Hepatocyte (in vitro differentiated cells): ENCODE measurements at places on chromosomes 7 and 10. TPM values are rescaled to one million over a fixed set of nuclear protein-coding genes. Genes with fewer than 3 reads are reported as not detected.

INTS15 gene
- total RNA-seq, result 21.4 and 23.1 TPM in 2 replicates

GRM3 gene
- total RNA-seq, result 0.03 TPM in 1 of 2 replicates, not detected in the other

PPP1R3C gene
- total RNA-seq, result 45.0 and 65.7 TPM in 2 replicates

COPG2 gene
- 41.0 and 41.9 TPM in 2 replicates for total RNA-seq

MYO1G gene
- 0.03 TPM in 1 of 2 replicates, not detected in the other for total RNA-seq

MYL7 gene
- 0.36 and 5.2 TPM in 2 replicates for total RNA-seq

PBLD gene
- 37.0 and 42.2 TPM in 2 replicates for total RNA-seq

UNCX gene
- not detected in 2 replicates for total RNA-seq

STAG3 gene
- 0.20 and 1.0 TPM in 2 replicates for total RNA-seq

DNA sequence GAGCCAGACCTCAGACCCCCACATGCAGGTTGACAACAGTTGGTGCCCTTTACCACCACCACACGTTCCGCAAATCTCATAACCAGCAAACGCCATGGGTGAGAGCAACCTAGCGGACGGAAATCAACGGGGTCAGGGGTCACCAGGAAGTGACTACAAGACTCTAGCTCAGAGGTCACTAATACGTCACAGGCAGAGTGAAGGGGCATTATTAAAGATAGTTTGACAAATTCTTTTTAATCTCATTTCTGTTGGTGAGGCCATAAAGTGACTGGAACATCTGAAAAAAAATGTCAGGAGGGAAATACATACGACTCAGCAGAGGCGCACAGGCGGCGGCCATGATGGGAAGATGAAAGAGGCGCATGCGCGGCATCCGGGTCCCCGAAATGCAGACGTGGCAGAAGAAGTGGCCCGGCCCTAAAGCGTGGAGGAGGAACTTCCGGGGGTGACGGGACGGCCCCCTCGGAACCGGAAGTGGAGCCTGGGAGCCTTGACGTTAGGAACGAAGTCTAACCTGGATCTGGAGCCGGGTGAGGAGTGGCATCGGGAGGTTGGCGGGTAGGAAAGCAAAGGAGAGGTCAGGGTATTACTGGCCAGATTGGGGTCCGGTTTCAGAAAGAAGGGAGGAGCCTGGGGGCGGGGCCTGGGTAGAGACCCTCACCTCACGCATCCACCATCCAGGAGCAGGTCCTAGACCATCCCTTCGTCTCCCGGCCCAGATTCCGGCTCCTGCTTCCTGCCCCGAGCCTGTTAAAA lies at the start of gene SEC24C:
SEC24C (plus strand) TSS at position 468 of the 759 bp plus-strand sequence. CDS start 2,461 bp downstream, outside the sequence.
- peak within 1 kb of the TSS; percentile 72 for H3K4me3 ChIP-seq
- H3K4me1 ChIP-seq, result peaks cover 19% of the 10 kb centered on the region
- no peaks in the 10 kb centered on the region for H3K36me3 ChIP-seq
- peak; percentile 98 for DNase-seq
- peak within 1 kb of the TSS; percentile 97 for H3K27ac ChIP-seq
- no peaks in the 10 kb centered on the region for H3K27me3 ChIP-seq

GRCh38 chr10:4704034-4704545 lies 121.9 kb upstream of the AKR1E2 start:
- H3K4me3 ChIP-seq, result no peak overlapping the region
- no peaks in the 10 kb centered on the region for H3K27me3 ChIP-seq
- H3K27ac ChIP-seq, result no peak overlapping the region
- no peaks in the 10 kb centered on the region for H3K36me3 ChIP-seq

DNA sequence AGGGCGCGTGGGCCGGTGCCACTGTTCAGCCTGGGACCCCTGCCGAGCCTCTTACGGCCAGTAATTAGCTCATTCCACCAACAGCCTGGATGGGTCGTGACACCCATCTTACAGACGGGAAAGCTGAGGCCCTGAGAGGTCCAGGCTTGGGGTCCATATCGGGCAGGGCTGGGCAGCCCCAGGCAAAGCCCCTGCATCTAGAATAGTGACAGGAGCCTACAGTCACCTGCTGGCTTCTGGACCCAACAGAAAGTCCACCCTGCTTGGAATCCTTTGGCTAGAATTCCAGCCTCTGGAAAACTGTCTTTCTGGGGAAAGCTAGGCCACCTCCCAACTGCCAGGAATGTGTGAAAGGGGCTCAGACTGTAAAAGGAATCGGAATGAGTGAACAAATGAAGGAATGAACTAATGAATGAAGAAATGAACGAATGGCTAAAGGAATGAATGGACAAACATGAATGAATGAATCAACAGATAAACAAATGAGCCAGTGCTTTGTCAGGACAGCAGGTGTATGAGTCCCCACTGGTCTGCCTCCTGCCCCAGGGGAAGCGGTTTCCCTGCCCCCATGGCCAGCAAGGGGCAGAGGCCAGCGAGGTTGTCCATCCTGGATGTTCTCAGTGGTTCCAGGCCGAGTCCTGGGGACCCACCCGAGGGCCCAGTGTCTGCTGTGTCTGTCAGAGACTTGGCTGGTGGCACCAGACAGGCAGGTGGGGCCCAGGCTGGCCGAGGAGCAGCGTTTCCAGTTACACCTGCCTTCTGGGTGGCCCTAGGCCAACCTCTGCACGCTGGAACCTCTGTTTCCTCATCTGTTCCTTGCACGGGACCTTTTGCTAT lies 24.1 kb upstream of the PDGFA start:
- peaks cover 28% of the 10 kb centered on the region for H3K4me1 ChIP-seq
- no peak overlapping the region for H3K4me3 ChIP-seq
- no peaks in the 10 kb centered on the region for H3K27me3 ChIP-seq

DNA sequence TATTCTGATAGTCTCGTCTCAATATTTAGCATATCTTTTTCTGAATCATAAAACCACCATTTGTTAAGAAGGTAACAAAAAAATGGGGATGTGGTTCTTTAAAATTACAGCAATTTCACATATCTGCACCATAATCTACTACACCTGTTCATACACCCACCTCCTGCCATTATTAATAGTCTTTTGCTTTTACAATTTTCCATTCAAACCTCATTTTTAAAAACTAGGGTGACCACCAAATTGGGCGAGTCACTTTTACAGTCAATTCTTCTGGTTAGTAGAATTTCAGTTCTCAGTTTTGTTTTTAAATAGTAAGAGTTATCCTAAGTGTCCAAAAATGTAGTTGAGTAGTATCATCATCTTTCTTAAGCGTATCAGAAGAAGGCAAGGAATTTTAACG lies 48.4 kb upstream of the GSAP start:
- H3K27ac ChIP-seq, result no peak overlapping the region
- no peak for DNase-seq
- H3K4me1 ChIP-seq, result no peaks in the 10 kb centered on the region
- no peaks in the 10 kb centered on the region for H3K27me3 ChIP-seq

GRCh38 chr7:102834999-102835398 lies 77.8 kb upstream of the LRRC17 start:
- H3K36me3 ChIP-seq, result no peaks in the 10 kb centered on the region
- H3K27me3 ChIP-seq, result no peaks in the 10 kb centered on the region
- no peak overlapping the region for H3K4me3 ChIP-seq
- H3K27ac ChIP-seq, result peak overlapping the region; percentile 36

- no peak overlapping the region for H3K4me3 ChIP-seq
- H3K27me3 ChIP-seq, result no peaks in the 10 kb centered on the region
- no peaks in the 10 kb centered on the region for H3K36me3 ChIP-seq
- H3K27ac ChIP-seq, result no peak overlapping the region
Measured at GRCh38 chr10:97898429-97898828, 48.8 kb downstream of the GOLGA7B start.

- H3K4me3 ChIP-seq, result no peak overlapping the region
- no peaks in the 10 kb centered on the region for H3K27me3 ChIP-seq
- H3K4me1 ChIP-seq, result no peaks in the 10 kb centered on the region
Measured at GRCh38 chr7:144489504-144489903, 86.0 kb upstream of the NOBOX start.

- H3K4me1 ChIP-seq, result no peaks in the 10 kb centered on the region
- no peak overlapping the region for H3K27ac ChIP-seq
- no peaks in the 10 kb centered on the region for H3K36me3 ChIP-seq
- H3K27me3 ChIP-seq, result no peaks in the 10 kb centered on the region
Measured at GRCh38 chr10:119460369-119461195, 81.9 kb downstream of the RGS10 start.

DNA sequence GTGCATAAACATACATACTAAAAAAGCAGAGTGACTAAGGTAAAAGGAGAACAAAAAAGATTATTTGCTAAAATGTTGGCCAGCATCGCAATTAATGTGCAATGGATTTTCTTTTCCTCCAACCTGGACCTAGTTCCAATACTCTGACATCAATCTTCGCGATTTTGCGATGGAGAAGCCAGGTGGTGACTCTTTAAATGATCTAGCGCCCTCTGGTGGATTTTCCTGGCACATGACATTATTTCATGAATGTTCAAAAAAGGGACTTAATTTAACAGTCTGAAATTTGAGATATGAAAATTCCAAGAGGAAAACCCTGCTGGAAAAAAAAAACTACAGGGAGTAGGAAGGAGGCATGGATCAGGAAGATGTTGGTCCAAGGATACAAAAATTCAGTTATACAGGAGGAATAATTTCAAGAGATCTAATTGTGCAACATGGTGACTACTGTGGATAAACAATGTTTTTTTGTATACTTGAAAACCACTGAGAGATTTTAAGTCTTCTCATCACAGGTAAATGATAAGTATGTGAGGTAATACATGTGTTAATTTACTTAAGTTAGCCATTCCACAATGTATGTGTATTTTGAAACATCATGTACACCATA lies 4.3 kb upstream of the KCNMA1 start:
- peaks cover 8% of the 10 kb centered on the region for H3K4me1 ChIP-seq
- DNase-seq, result peak; percentile 91
- peaks cover 33% of the 10 kb centered on the region for H3K27me3 ChIP-seq

GRCh38 chr7:69640925-69641594 lies 42.8 kb downstream of the AUTS2 start:
- no peak for DNase-seq
- H3K4me3 ChIP-seq, result no peak overlapping the region
- H3K27ac ChIP-seq, result no peak overlapping the region
- no peaks in the 10 kb centered on the region for H3K36me3 ChIP-seq
- H3K27me3 ChIP-seq, result no peaks in the 10 kb centered on the region

DNA sequence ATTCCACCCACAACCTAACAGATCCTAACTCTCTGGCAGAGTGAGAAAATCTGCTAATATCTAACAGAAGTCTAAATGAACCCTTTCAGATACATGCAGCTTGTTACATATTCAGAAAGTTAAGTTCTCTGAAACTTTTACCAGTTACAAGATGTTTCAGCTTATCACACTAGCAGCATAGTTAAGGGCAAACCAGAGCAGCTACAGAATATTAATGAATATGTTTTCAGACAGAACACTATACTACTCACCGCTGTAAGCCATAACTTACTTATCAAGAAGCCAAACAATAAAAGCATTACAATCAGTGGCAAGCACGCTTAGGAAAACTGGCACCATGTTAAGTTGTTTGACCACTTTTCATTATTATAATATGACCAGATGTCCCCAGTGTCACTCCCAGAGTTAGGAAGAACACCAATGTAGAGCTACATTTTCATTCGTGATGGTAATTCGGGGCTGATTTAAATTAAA lies 2.7 kb downstream of the ITGB1 start:
- H3K36me3 ChIP-seq, result no peaks in the 10 kb centered on the region
- H3K4me1 ChIP-seq, result peaks cover 56% of the 10 kb centered on the region
- no peak overlapping the region for H3K4me3 ChIP-seq
- no peaks in the 10 kb centered on the region for H3K27me3 ChIP-seq

GRCh38 chr7:149241696-149242095 lies 2.2 kb downstream of the ZNF212 start:
- peaks cover 8% of the 10 kb centered on the region for H3K4me1 ChIP-seq
- no peak overlapping the region for H3K4me3 ChIP-seq
- no peak for DNase-seq
- H3K36me3 ChIP-seq, result no peaks in the 10 kb centered on the region
- no peak overlapping the region for H3K27ac ChIP-seq

GRCh38 chr10:91924212-91925021 lies 847 bp downstream of the BTAF1 start:
- H3K4me1 ChIP-seq, result peaks cover 22% of the 10 kb centered on the region
- no peaks in the 10 kb centered on the region for H3K27me3 ChIP-seq
- peak overlapping the region; percentile 94 for H3K27ac ChIP-seq

GRCh38 chr7:144738708-144739314 lies 97.0 kb downstream of the TPK1 start:
- H3K27ac ChIP-seq, result no peak overlapping the region
- no peaks in the 10 kb centered on the region for H3K4me1 ChIP-seq
- no peak overlapping the region for H3K4me3 ChIP-seq
- no peaks in the 10 kb centered on the region for H3K36me3 ChIP-seq
- no peaks in the 10 kb centered on the region for H3K27me3 ChIP-seq
- peak; percentile 43 for DNase-seq

DNA sequence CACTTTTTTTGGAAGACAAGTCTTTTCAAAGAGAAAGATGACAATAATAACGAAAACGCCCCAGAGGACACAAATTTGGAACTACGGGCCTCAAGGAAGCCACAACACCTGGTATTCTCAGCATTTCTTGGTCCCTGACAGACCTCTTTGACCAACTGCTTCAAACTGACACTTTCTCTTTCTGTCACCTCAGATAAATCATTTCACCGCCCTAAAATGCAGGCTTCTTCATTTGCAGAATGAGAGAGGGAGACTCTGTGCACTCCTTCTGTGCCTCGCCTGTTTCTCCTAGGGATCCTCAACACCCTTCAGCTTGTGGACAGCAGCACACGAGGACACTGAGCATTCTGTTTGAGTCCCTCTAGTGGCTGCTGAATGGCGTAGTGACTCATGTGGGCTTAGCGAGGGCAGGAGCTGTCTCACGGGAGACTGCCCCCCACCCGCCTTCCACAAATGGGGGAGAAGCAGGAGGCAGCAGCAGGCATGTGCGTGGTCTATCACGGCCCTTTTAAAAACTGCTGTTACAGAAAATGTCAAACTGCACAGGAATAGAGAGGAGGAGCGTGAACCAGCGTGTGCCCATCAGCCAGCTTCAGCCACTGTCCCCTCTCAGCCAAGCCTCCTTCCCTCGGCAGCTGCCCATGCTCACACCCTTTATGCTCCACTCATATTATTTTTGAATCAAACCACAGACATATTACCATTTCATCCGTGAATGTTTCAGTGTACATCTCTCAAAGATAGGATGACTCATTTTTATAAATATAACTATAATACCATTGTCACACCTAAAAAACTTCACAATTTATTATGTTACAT lies 41.4 kb downstream of the GSDME start:
- no peaks in the 10 kb centered on the region for H3K4me1 ChIP-seq
- no peaks in the 10 kb centered on the region for H3K36me3 ChIP-seq
- H3K27ac ChIP-seq, result no peak overlapping the region
